ENCODE measurements at places on chromosomes 2 and 18. TPM values are rescaled to one million over a fixed set of nuclear protein-coding genes. Genes with fewer than 3 reads are reported as not detected.

The RGPD6 gene
- 17.6 TPM for total RNA-seq

The ANO7 gene
- 0.68 TPM for total RNA-seq

The KCNK3 gene
- 0.53 TPM for total RNA-seq

The REEP1 gene
- 0.06 TPM for total RNA-seq

The PHOSPHO2 gene
- total RNA-seq: 4.4 TPM

The CNRIP1 gene
- total RNA-seq: 50.6 TPM

The IL18RAP gene
- total RNA-seq: not detected

Data from glomerular endothelial cell (primary cell).